ENCODE measurements at places on chromosomes 12 and 14.

DNA sequence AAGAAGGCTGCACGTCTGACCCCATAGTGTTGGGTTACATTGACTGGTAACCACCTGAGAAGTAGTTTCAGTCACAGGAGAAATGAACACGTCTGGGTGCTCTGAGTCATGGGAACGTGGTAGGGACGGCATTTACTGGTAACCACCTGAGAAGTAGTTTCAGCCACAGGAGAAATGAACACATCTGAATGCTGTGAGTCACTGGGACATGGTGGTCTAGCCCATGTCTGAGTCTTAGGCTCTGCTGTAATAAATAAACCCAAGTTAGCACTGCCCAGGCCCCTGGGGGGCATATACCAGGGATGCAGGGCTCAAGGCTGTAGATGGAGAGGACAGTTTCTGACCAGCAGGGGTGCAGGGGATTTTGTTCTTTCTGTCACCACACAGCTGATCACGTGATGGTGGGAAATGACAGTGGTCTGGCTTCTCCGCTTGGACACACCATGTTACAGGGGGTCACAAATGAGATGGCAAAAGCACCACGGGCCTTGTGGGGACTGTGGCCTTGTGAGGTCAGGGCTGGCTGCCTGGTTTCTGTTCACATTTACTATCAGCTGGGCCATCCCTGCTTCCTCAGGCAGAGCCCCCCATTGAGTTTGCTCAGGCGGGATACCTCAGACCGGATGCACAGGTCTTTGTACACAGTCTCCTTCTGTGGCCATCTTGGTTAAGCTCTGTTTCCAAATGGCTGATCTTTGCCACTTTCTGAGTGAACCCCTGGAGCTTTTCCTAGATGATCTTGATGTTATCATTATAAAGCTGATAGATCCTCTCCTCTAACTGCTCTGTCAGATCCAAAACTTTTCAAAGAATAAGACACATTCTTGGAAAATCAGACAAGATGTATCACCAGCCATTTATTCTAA is 9.8 kb upstream of the C12orf42 start:
- no peak for DNase-seq

DNA sequence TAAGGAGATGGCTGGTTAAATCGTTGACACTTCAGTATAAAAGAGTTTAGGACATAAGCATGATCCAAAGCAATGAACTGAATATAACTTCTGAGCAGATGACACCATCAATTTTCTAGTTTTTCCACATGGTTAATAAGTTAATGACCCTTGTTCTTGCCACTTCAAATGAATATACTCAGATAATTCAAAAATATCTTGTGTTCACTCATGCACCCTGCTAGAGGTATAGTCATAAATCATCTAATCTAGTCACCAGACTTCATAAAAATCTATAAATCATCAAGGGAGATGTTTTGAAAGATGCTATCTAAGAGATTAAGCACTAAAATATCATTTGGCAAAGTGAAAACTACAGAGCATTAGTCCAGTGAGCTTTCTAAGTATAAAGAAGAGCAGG is 131.9 kb downstream of the MDGA2 start:
- no peak for DNase-seq

DNA sequence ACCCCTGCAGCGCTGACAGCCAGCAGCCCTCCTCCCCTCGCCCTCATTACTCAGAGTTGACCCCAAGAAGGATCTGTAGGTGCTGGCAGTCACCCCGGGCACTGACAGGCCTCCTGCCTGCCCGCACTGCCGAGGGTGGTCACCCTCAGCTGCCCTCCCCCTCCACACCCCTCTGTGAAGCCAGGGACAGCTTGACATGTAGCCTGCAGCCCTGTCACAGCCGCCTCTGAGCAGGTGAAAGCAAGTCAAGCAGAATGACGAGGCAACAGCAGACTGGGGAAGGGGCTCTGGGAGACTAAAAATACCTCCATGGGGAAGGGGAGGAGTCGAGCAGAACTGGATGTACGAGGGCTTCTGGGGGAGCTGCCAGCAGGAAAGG is 178.1 kb downstream of the DPF3 start:
- no peak for DNase-seq

DNA sequence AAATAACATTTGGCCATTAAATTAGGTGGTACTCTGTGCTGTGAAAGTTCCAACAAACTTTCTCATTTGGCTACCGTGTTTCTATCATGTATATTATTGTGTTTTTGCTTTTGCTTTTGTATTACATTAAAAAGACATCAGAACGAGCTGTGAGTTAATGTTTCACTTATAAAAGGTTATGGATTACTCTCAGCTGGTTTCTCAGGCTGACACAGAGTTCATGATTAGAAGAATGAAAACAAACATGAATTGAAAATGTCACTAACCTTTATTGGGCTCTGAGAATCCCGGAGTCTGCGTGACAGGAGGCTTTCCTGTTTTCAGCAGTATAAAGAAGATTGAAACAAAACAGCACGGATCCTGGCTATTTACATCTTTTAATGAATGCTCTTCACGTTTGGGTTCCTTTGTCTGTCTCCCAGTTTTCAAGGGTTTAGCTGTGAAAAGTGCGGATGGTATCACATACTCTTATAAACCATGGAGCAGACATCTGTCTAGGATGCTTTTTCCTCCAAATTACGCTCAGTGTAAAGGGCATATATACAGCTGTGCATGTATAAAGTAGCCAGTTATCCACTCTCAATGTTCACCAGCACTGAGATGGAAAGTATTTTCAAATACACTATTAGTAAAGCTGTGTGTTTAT is 153.6 kb downstream of the PTCSC3 start:
- no peak for DNase-seq

- DNase-seq: no peak
Observed at GRCh38 chr14:21264025-21264801, 5.0 kb downstream of the HNRNPC start.

DNA sequence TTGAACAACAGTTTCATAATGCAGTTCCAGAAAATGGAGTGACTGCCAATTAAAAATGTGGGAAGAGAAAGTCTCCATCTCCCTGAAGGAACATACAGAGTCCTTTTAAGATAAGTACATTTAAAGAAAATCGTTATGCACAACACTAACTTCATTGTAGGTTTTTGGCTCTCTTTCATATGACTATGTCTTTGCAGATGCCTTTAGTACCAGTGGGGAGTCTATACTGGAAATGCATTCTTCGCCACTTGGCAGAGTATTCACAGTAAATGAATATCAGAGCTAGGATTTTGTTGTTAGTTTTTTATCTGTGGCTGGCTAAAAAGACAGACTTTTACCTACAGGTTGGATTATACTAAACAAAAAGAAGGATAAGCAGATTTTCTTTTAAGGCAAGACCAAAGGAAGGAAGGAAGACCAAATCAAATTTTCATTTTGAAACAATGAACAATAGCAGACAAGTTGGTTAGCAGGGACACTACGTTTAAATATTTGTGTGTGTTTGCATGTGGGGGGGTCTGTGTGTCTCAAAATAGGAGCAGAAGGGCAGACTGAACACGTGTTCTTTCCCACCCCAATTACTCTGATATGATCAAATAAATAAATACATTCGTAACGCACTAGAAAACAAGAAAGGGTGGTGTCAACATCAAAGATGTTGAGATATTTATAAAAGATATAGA is 124.5 kb downstream of the BTG1 start:
- DNase-seq: no peak

- DNase-seq: no peak
Observed at GRCh38 chr12:132419631-132420246, 70.2 kb upstream of the FBRSL1 start.

DNA sequence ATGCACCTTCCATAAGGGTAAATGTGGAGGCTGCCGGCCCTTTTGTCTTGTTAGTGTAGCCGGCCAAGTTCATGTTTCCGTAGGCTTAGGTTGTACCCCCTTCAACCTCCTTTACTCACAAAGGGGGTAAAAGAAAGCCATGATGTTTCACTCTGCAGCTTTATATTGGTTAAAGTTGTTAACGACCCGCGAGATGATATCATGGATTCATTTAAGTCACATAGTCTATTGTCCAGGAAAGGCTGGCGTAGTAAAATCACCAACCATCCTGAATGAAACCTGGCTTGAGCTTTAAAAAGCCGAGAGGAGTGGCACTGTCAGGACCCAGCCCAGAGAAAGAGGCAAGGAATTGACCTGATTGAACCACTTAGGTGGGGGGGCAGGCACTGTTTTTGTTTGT is 1.3 kb downstream of the UNG start:
- DNase-seq: no peak

- no peak for DNase-seq
Observed at GRCh38 chr14:89549381-89550125, 132.5 kb upstream of the FOXN3 start.

- DNase-seq: no peak
Observed at GRCh38 chr14:73645248-73645610, 443 bp downstream of the DNAL1 start.

DNA sequence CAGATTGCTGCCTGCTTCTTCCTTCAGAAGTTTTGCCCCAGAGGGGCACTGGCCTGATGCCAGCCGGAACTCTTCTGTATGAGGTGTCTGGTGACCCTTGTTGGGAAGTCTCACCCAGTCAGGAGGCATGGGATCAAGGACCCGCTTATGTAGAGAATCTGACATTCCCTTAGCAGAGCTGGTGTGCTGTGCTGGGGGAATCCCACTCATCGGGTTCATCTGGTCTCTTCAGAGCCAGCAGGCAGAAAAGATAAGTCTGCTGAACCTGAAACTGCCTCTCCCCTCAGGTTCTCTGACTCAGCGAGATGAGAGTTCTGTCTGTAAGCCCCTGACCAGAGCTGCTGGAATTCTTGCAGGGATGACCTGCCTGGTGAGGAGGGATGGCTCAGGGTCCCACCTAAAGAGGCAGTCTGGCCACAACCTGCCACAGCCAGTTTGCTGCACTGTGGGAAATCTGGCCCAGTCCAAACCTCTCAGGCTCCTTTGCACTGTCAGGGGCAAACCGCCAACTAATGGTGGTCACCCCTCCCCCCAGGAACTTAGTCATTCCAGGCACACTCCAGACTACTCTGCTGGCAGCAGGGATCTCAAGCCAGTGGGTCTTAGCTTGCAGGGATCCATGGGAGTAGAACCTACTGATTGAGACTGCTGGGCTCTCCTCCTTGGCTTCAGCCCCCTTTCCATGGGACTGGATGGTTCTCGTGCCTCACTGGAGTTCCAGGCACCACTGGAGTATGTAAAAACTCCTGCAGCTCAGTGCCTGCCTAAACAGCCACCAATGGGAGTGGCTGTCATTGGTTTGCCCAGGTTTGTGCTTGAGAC is 4.1 kb downstream of the CLEC2D start:
- DNase-seq: no peak

DNA sequence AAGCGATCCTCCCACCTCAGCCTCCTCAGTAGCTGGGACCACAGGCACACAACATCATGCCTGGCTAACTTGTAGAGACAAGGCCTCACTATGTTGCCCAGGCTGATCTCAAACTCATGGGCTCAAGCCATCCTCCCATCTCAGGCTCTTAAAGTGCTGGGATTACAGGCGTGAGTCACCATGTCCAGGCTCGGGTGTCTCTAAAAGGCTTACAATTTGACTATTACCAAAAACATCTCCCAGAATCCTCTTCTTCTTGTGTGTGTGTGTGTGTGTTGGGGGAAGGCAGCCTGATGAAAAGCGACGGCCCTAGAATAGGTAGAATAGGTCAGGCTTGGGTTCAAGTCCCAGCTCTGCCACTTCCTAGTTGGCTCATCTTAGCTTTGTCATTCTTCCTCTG is 16.8 kb downstream of the MSI1 start:
- DNase-seq: no peak

GRCh38 chr12:108116699-108117098 is 12.4 kb upstream of the WSCD2 start:
- no peak for DNase-seq

DNA sequence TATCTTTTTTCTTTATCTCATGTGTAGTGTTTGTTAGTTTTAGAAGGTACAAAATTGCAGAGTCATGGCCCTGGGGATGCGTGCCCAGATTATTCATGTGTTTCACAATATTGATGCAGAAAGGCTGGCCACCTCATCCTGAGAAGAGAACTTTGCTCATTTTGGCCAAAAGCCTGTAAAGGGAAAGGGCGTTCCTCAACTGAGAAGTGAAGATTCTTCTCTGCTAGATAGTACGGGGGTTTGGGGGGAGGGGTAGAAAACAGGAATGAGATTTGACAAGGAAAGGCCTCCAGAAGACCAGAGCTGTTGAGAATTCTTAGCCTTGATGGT is 1.7 kb downstream of the MGST1 start:
- no peak for DNase-seq

DNA sequence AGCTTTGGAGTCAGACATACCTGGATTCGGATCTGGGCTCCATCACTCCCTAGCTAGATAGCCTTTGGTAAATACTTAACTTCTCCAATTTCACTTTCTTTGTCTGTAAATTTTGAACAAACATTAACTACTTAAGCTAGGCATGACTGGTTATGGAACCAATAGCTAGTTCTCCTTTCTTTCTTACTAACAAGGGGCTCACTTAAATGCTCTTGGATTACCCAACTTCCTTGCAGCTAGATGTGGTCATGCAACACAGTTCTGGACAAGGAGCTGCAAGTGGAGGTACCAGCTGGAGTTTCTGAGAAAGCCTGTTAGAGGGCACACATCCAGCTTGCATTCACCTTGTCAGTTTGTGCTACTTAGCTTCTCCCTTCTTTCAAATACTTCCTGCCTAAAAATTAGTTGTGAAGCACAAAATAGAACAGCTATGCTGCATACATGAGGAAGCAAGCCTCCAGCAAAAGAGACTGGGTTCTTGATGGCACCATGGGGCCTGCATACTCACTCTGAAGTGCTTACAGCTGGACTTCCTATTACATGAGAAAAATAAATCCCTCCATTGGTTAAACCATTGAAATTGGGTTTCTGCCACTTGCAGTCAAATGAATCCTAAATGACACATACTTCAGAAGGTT is 210.1 kb upstream of the EEA1 start:
- no peak for DNase-seq

- DNase-seq: no peak
Observed at GRCh38 chr12:4153343-4153892, 120.1 kb upstream of the CCND2 start.

DNA sequence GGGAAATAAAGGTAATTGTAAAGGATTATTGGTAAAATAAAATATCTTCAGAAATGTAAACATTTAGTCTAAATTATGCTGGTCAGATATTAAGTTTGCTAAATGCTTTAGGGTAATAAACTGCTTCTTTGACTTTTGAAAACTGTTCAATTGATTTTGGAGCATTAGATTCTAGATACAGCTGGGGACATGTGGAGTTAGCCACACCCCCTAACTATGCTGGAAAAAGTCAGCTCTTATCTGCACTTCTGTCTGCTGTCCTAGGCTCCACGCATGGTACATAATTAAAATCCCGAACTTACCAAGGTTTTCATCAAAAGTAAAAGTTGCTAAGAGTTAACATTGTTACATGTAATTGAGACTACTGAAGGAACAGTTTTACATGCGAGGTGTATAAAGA is 78.8 kb downstream of the ITPR2 start:
- DNase-seq: no peak

- DNase-seq: no peak
Observed at GRCh38 chr12:56520506-56520905, 1.1 kb upstream of the RBMS2 start.

GRCh38 chr14:54686219-54686870 is 119.4 kb downstream of the SAMD4A start:
- no peak for DNase-seq

Measured in SHP77 (cell line).